ENCODE measurements at places on chromosomes 4 and X. TPM values are rescaled to one million over a fixed set of nuclear protein-coding genes. Genes with fewer than 3 reads are reported as not detected.

DNA sequence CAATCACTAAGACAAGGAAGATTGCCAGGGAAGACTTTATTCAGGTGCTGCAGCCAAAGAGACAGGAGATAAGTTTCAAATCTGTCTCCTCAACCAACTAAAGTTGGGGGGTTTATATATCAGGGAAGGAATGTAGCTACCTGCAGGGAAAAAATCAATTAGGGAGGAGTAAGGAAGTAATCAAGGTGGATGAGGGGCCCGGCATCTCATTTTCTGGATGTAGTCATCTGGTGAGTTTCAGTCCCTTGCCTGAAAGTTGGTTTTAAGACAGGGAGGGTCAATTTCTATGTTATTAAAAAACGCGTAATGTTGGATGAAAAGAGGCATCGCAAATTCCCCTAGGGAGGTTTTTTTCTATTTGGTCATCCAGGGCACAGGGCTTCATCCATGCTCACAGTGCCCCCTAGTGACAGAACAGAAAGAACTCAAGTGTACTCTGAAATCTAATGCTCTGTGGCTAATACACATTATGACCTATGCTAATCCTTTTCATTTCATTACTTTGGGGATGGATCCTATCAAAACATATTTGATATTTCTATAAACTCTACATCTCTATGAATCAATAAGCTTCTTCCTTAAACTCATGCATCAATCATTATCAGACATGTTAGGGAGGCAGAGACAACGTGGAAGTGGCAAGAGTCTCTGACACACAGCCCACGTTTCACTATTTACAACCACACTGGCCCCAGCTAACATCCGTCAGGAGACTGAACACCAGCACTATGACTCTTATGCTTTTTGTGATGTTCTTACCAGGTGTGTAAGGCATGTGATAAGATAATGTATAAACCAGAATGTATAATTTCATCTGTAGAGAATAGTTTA, 1577.0 kb upstream of the TENM3 start:
- DNase-seq, result peak; percentile 33

The RASGEF1B gene
- 6.8 TPM for total RNA-seq

- DNase-seq, result no peak
Observed at GRCh38 chr4:110787707-110788106, 164.8 kb upstream of the PITX2 start.

DNA sequence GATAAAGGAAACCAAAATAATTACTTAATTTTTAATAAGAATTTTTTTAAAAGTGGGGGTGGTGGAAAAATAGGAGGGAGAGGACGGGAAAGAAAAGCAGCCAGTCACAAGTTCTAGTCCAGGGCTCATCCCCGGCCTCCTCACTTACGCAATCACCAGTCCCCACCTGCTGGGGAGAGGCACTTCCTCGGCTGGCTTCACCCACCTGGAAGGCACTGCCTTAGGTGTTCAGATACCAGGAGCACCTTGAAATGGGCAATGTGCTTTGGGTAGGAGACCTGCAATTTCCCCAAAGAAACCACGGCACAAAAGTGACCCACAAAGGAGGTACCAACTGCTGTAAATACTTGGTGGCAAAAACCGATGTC, 23.8 kb downstream of the AFAP1 start:
- DNase-seq, result no peak

The UXT gene
- 109 TPM for total RNA-seq

The CPZ gene
- total RNA-seq, result not detected

The ADGRG2 gene
- 0.13 TPM for total RNA-seq

DNA sequence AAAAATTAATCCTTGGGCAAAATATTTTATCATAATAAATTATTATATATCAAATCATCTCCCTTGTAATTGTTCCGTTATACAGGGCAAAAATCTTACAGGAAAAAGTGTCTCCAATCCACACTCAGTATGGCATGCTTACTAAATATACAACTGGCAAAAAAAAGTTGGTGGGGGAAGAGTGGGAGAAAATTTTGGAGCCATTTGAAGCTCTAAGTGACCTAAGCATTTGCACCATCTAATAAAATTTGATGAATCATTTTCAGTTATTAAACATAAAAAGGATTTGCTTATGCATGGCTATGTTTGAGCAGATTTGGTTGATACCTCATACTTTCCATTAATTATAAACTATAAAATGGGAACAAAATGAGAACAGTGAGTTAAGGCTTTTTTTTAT, 68.1 kb upstream of the FAM9C start:
- no peak for DNase-seq

- no peak for DNase-seq
Observed at GRCh38 chr4:187996502-187997177, 1.1 kb downstream of the ZFP42 start.

- peak; percentile 5 for DNase-seq
Observed at GRCh38 chr4:167873496-167873895, 218.8 kb upstream of the ANXA10 start.

- no peak for DNase-seq
Observed at GRCh38 chr4:10102474-10103332, 13.9 kb downstream of the WDR1 start.

DNA sequence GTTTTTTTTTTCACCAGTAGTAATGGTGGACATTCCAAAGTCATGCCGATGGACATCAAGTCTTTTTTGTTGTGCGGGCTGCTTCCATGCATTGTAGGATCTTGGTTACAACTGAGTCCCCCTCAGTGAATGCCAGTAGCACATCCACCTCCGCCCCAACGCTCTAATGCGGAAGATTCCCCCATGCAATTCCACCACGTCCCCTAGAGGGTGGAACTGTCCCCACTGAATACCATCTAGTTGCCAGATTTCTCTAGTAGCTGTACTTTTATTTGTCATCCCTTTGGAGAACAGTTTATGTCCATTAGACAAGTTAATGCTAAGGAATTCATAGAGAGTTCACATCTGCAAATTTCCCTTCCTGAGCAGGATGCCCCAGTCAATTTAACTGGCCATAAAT, 6.7 kb downstream of the SHISA3 start:
- DNase-seq, result no peak

DNA sequence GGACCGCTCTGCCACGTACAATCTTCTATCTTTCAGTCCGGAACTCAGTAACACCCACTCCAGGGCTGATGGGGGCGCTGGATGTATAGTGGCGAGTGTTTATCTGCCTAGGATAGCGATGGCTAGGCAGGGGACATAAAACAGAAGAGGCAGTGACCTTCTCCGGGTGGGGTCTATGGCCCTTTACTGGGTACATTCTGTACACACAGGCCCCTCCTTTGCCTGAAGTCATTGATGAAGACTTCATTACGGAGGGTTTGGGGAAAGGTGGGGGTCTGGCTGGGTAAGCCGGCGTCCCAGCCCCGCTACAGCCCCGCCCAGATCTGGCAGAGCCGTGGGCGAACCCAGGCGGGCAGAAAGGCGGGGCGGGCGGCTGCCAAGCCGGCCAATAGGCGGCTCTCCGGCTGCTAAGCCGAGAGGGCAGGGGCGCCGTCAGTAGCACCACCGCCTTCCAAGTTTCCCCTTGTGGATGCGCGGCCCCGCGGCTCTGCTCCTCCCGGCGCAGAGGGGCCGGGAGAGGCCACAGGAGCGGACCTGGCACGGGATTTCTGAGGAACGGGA, at the start of gene CHST7:
Gene CHST7, plus strand, starts transcription at position 435 of the 561 bp plus-strand sequence. CDS start 167 bp downstream, outside the sequence.
- DNase-seq, result peak; percentile 31

The SCD5 gene
- 4.2 TPM for total RNA-seq

GRCh38 chr4:170697845-170698244, 608.1 kb upstream of the AADAT start:
- no peak for DNase-seq

DNA sequence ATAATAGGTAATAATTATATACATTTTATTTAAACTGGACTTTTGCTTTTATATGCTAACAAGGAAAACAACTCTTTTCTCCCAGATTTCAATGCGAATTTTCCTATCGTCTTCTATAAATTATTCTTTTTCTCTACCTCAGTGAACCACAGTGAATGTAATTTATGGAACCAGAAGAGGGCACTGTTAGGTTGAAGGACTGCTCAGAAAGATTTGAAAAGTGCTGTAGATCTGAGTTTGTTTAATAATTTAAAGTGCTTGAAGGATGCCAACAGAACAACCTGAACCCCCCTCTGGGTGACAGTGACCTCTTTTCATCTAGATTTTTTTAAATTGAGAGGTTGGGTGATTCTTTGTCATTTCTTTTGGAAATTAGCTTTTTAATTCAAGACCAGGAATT, 54.9 kb downstream of the PHOX2B start:
- DNase-seq, result peak; percentile 54

- DNase-seq, result no peak
Observed at GRCh38 chr4:74173321-74173720, 15.4 kb downstream of the MTHFD2L start.

- peak; percentile 74 for DNase-seq
Observed at GRCh38 chr4:123479944-123480343, 83.3 kb downstream of the SPRY1 start.

DNA sequence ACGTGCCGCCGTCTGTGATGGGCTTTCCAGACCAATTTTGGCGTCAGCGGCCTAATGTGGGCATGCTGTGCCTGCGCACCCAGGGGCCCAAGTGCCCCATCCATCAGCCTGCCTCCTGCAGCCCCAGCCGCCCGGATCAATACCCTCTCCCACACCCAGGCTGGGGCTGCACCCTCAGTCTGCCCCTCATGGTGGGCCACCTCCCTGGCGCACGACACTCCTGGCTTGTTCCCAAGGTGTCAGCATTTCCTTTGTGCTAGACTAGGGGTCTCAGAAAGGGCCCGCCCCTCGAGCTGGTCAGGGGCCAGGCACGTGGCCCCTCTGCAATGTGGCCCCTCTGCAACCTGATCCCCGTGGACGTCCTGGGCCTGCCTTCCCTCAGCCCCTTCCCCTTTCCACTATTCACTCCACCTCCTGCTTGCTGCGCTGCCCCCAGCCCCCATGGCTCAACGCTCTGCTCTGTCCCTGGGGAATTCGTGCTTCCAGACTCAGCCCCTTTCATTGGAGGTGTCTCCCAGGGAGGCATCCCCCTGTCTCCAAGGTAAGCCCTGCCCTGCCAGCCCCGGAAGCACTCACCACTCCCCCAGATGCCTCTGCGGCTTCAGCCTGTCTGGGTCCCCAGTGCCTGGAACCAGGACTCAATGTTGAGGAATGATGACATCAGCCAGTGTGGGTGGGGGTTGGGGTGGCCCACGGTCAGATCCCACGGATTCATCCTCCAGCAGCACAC, 130.8 kb downstream of the HMX1 start:
- no peak for DNase-seq

- DNase-seq, result no peak
Observed at GRCh38 chrX:110277609-110278008, 40.3 kb downstream of the AMMECR1 start.

The GNRHR gene
- total RNA-seq, result 0.13 TPM

- DNase-seq, result no peak
Observed at GRCh38 chr4:37605843-37606565, 80.2 kb downstream of the RELL1 start.

The NDP gene
- not detected for total RNA-seq

DNA sequence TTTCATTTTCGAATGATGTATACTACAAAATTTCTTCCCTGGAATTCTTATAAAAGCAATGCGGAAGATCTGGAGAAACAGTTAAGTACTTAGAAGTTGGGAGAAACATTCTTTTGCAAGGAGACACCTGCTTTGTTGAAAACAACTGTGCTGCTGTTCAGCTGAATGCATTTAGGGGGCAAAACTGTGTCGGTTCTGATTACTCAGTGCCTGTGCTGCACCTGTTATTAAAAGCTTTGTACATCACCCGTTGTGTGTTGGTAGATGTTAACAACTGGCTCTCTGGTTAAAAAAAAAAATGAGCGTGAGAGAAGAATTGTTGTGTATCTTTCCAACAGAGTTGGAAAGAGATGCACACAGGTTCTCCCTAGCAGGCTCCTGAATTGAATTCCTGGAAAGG, 184.1 kb upstream of the HHIP start:
- no peak for DNase-seq

Measured in bronchial epithelial cell (primary cell).